ENCODE measurements at places on chromosomes 11 and 22. TPM values are rescaled to one million over a fixed set of nuclear protein-coding genes. Genes with fewer than 3 reads are reported as not detected.

Gene GAL3ST1
- total RNA-seq: 4.8 TPM

DNA sequence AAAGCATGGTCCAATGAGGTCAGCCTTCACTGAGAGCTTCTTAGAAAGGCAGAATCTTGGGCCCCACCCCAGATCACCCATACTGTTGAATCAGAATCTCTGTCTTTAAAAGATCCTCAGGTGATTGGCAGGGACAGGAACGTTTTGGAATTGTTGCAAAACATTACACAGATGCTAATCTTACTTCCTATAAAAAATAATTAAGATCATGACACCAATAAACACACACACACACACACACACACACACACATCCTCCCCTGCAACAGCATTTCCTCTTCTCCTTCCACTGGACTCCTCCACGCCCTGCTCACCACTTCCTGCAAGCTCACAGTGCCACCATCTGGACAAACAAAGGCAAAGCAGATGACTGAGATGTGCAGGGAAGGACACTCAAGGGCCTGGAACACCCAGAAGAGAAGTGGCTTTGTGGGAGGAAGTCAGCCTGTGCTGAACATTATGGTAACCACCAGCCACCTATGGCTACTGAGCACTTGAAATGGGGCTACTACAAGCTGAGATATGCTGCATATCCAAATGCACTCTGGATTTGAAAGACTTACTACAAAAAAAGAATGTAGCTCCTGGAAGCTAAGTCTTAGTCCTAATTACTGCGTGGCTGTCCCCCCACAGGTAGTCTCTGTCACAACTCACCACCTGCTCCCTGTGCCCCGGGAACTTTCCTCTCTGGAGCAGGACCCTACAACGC is 65.6 kb downstream of the BTG4 start:
- H3K4me3 ChIP-seq: no peak overlapping the region
- peaks cover 13% of the 10 kb centered on the region for H3K4me1 ChIP-seq
- no peak overlapping the region for H3K27ac ChIP-seq
- no peaks in the 10 kb centered on the region for H3K36me3 ChIP-seq
- peak; percentile 81 for DNase-seq

DNA sequence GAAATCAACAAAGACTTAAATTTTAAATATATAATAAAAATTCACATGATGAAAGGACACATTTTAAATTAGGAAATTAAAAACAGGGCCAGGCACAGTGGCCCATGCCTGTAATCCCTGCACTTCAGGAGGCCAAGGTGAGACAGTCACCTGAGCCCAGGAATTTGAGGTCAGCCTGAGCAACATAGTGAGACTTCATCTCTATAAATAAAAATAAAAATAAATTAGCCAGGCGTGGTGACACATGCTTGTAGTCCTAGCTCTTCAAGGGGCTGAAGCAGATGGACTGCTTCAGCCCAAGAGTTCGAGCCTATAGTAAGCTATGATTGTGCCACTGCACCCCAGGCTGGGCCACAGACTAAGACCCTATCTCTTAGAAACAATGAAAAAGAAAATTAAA is 29.3 kb downstream of the RRAS2 start:
- H3K27me3 ChIP-seq: no peaks in the 10 kb centered on the region
- no peak overlapping the region for H3K27ac ChIP-seq
- H3K36me3 ChIP-seq: no peaks in the 10 kb centered on the region
- peaks cover 5% of the 10 kb centered on the region for H3K4me1 ChIP-seq

Gene C22orf31
- not detected for total RNA-seq

DNA sequence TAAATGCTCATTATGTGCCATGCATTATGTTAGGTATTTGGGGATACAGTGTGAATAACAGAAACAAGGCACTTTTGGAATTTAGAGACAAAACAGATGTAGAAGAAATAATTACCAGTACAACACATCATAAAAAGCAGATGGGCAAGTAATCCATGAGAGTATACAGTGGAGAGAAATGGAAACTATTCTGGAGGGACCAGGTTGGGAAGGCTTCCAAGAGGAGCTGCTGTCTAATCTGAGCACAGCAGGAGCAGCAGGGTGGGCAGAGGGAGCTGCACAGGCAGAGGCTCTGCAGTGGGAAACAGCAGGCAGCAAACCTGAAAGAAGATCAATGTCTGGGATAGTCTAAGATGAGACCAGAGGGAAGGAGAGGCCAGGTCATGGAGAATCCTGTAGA is 268.7 kb upstream of the CCDC90B start:
- no peak for DNase-seq
- no peaks in the 10 kb centered on the region for H3K4me1 ChIP-seq
- no peaks in the 10 kb centered on the region for H3K36me3 ChIP-seq
- H3K4me3 ChIP-seq: no peak overlapping the region

Gene CABP7
- 0.07 TPM for total RNA-seq

DNA sequence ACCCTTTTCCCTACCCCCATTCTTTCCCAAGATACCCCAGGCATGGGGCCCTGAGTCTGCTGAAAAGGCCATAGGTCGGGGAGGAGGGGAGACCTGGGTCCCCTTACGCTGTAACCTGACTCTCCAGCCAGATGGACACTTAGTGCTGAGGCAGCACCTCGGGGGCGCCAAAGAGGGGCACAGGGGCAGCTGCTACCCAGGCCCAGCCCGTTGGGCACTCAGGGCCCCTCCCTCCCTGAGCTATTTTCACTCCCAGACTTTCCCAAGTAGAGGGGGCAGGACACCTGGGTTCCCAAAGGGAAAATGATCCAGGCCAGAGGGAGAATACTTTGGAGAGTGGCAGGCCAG is 933 bp downstream of the ACTN3 start:
- H3K4me3 ChIP-seq: no peak overlapping the region
- H3K4me1 ChIP-seq: peaks cover 19% of the 10 kb centered on the region
- H3K27me3 ChIP-seq: no peaks in the 10 kb centered on the region
- H3K36me3 ChIP-seq: peaks cover 9% of the 10 kb centered on the region
